NCI-H187 treated with DMSO at 0.1 percent for 48 hours (cell line): ENCODE measurements at places on chromosomes 6 and 20.
A peak's percentile ranks its signal among the peaks of the same experiment; 100 is the strongest.

DNA sequence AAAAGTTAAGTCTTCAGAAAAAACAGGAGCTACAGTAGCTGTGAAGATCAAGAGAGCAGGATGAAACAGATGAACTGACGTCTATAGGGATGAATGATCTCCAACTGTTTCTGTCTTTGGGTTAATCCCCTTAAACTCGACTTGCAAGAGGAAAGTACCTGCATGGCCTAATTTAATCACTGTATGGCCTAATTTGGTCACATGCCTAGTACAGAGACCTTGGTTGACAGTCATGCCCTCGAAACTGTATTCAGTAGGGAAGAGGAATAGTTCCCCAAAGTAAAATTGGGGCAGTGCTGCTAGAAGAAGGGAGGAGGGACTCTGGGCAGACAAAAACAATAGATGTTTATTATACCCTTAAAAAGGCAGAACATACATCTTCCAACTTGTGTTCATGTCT is 10.0 kb upstream of the SMAP1 start:
- DNase-seq: no peak

- no peak for DNase-seq
Measured at GRCh38 chr20:39825524-39825923, 863.4 kb downstream of the DHX35 start.

- peak; percentile 15 for DNase-seq
Measured at GRCh38 chr6:31308050-31308844, 36.4 kb upstream of the HLA-C start.

DNA sequence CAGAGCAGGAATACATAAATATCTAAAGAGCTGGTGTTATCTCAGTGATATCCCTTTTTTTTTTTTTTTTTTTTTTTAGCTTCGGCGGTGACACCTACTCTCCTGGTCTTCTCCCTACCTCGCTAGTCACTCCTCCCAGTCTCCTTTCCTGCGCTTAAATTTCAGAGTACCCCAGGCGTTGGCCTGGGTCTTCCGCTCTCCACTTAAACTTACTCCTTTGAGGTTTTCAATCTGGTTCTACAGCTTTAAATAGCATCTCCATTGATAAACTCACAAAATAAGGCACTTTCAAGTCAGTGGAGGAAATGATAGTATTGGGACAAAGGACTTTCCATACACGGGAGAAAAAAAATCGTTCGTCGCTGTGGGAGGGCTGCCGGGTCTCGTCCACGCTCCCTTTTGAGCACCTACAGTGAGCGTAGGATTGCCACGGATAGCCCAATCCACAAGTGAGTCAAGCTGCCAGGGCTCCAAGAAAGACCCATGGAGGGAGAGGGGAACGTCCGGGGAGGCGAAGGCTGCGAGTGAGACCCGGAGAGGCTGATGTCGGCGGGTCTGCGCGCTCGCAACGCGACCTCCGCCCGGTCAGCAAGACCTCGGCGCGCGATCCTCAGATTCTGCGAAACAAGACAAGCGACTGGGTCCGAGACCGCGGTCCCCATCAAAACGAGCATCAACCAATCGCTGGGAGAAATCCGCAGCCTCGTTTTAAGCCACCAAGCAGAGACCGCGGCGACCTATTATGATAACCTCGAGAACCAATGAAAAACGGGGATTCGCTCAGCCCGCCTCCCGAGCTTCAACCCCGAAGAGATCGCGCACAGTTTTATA is 672 bp upstream of the SRSF6 start:
- peak; percentile 73 for DNase-seq

DNA sequence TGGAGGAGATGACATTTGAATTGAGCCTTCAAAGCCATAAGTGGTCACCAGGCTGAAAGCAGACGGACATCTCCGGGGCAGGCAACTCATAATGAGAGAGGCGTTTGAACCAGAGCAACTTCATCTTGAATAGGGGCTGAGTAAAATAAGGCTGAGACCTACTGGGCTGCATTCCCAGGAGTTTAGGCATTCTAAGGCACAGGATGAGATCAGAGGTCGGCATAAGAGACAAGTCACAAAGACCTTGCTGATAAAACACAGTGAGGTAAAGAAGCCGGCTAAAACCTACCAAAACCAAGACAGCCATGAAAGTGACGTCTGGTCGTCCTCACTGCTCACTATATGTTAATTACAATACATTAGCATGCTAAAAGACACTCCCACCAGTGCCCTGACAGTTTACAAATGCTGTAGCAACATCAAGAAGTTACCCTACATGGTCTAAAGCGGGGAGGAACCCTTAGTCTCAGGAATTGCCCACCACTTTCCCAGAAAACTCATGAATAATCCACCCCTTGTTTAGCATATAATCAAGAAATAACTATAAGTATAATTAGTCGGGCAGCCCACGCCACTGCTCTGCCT is 194.7 kb upstream of the SOX4 start:
- no peak for DNase-seq
